ENCODE measurements at places on chromosomes 11 and 22.

- no peak for DNase-seq
Measured at GRCh38 chr11:80827781-80828180, 1387.0 kb upstream of the TENM4 start.

- DNase-seq, result no peak
Measured at GRCh38 chr11:70074746-70075145, 3.4 kb upstream of the ANO1 start.

DNA sequence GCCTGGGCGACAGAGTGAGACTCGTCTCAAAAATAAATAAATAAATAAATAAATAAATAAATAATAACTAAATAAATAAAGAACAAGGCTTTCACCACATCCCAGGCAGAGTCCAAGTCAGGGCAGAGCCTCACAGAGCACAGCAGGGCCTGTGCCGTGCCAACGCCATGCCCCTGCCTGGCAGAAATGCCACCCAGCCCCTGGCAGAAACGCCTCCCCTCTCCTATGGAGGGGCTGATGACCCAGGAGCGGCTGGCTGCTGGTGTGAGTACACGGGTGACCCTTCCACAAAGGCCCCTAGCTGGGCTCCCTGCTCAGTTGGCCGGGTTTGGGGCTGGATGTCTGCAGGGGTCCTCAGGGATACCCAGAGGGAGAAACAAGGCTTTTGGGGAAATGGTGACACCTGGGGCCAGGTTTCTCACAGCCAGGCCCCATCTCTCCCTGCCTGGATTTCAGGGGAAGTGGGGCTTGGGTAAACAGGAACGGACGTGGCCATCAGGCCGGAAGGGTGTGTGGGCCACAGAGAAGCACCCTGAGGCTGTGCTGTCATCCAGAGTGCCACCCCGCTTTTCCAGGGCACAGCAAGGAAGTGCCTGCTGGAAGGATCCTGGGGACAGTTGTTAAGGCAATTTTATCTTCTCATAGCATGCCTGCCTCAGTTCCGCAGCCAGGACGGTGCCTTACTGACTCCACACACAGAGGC, 5.1 kb downstream of the BID start:
- no peak for DNase-seq

DNA sequence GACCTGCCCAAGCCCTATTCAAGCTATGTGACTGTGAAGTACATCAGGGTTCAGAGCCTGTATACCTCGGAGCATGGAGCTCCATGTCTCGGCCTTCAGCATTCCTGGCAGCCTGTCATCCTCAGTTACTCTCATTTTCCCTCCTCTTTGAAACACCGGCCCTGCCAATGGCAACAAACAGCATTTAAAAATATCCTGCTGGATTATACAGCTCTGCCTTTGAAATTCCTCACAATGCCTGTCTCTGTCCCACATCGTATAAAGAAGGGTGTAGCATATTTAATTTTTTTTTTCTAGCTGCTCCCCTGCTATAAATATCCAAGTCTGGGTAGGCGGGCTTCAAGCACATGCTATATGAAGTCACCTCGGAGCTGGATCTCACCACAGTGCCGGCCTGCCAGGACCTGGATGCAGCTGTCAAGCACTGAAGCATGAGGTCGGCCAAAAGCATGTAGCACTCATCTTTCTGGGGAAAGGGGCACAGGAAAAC, 11.8 kb downstream of the ABTB2 start:
- DNase-seq, result no peak

GRCh38 chr22:36409911-36410756, 22.4 kb upstream of the MYH9 start:
- peak; percentile 99 for DNase-seq

GRCh38 chr11:27720277-27720830, 20.1 kb upstream of the BDNF start:
- no peak for DNase-seq

DNA sequence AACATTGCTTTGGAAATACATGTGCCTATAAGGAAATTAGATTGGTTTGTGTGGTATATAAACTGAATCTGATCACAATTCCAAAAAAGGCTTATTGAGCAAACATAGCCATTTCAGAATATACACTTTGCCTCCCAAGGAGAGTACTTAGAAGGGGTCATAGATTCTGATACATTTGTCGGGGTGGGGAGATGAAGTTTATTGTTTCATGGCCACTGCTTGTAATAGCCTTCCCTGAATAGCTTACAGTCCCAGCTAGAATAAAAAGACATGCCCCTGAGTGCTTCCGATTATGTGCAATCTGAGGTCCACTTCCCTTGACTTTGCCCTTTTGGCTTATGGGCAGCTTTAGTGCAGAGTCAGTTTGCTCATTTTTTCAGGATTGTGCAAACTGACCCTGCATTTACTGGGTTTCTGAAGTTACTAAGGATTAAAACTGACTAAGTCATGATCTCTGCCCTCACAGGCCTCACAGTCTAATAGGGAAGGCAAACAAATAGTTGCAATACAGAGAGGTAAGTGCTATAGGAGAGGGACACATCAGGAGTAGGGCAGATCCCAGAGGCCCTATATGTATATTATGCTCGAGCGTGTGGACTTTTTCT, 184.2 kb downstream of the BLID start:
- DNase-seq, result no peak

- DNase-seq, result peak; percentile 56
Measured at GRCh38 chr11:20367313-20367948, 3.9 kb downstream of the HTATIP2 start.

GRCh38 chr11:102269927-102270326, 47.4 kb upstream of the BIRC3 start:
- DNase-seq, result no peak

- no peak for DNase-seq
Measured at GRCh38 chr11:21180182-21180581, 510.8 kb downstream of the NELL1 start.

GRCh38 chr11:43267856-43268580, 43.8 kb upstream of the API5 start:
- DNase-seq, result no peak

DNA sequence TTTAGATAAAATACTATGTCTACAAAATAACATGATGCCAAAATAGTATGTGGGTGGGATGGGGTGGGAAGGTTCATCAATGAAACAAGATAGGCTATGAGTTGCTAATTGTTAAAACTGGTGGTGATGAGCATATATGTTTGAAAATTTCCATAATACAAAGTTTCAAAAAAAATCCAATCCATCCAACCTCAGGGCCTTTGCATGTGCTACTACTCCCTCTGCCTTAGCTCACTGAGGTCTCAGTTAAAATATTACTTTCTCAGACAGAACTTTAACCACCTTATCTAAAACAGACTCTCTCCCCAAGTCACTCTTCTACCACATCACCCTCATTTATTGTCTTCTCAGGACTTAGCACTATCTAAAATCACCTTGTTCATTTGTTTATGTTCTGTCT, 201.1 kb downstream of the TTC28 start:
- no peak for DNase-seq
